Stimulated activated CD4-positive, alpha-beta T cell treated with anti-CD3 and anti-CD28 coated beads, Interleukin-2, amount 100 ng/mL, for 48 hours (primary cell): ENCODE measurements at places on chromosomes 16 and 17.

DNA sequence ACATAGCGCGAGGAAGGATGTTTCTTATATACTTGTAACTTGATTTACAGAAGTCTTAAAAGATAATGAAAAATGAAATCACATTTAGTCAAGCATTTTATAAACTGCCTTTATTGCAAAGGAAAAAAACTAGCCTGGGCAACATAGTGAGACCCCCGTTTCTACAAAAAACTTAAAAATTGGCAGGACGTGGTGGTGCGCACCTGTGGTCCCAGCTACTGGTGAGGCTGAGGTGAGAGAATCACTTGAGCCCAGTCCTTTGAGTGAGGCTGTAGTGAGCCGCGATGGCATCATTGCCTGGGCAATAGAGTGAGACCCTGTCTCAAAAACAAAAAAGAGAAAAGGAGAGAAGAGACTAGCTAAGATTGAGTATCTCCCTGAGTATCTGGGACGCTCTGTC lies 145.2 kb upstream of the CIBAR2 start:
- no peak for DNase-seq

DNA sequence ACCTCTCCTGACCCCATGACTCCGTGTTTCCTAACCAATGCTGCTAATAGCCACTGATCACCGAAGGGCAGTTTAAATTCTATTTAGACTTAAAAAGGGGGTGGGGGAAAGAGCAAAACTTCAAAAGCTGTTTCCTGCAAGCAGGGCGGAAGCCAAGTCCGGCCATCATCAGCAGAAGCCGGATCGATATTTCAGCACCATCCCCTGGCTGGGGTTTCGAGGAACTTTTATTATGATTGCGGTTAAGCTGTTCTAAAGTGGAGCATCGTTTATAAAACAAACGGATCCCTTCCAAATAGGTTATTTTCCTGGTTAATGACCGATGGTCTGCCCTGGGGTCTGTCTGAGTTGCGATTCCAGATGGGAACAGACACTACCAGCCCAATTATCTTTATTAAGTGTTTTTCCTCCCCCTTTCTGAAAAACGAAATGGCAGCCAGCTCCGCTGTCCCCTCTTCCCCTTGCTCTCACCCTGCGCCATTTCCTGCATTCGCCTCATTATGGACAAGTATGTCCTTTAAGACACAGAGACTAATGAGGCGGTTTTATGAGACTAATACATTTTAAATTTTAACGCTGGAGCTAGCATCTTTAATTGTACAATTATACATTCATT lies 76.1 kb upstream of the IRX3 start:
- DNase-seq, result no peak

GRCh38 chr16:12078405-12079280 lies 102.1 kb downstream of the SNX29 start:
- DNase-seq, result no peak

DNA sequence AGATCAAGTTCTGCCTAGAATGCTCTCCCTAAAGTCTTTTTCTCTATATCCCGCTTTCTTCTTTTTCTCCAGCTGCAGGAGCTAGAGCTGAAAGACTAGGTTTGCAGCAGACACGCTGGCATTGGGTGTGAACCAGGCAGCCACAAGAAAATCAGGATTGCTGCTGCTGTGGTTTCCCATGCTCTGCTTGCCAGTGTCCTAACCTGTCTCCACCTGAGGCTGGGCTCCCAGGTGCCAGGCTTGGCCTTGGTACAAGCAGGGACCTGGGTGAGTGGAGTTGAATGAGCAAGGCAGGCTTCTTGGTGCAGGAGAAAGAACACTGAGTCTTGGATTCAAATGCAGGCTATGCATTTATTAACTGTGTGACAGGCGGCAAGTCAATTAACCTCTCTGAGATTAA lies 440.3 kb upstream of the MAF start:
- no peak for DNase-seq

DNA sequence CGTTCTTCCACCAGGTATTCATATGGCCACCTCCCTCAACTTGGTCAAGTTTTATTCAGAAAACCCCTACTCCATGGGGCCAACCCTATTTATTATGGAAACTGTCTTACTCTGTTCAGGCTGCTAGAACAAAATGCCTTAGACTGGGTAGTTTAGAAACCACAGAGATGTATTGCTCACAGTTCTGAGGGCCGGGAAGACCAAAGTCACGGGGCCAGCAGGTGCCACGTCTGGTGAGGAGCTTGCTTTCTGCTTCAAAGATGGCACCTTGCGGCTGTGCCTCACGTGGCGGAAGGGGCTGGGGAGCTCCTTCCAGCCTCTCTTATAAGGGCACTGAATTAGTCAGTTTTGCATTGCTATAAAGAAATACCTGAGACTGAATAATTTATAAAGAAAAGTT lies 74.3 kb downstream of the AXIN2 start:
- DNase-seq, result no peak

DNA sequence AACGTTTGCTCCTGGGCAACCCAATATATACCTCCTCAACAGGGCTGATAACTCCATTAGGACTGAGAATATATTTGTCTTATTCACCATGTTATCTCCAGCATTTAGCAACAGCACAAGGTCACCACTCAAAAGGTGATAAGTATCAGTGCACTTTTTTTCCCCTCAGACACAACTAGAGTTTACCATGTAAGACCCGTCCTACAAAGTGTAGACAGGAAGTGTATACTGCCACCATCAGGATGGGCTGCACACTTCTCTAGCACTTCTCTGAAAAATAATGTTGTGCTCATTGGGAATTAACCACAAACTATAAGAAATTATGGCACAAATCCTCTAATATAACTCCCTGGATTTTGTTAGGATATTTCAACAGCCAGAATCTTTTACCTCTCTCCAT lies 5.7 kb upstream of the VAT1L start:
- DNase-seq, result no peak

DNA sequence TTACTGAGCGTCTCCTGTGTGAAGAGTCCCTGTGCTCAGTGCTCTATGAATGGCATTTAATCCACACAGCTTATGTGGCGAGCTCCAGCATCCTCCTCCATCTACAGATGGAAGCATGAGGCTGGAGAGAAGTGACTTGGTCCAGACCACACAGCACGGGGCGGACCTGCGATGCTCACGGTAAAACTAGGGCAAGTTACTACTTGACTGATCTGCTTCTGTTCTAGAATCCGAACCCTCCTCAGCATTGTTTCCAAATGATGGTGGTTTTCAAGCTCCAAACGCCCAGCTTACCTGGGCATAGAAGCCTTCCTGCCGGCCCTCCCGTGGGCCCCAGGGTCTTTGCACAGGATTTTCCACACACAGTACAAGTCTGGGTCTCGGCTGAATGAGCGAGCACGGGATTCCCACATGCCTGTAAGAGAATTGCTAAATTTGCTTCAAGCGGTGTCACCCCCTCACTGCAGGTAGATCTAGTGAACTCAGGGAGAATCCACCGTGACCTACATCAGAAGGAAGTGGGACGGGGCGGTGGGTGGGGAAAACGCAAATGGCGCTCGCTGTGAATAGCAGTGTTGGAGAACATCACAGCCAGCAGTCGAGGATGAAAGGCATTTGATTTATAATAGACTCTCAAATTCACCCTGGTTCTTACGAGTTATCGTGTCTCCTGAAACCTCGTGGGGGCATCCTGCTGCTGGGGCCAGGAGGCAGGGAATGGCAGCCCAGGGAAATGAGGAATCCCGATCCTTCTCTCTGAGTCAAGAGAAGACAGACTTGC lies 101.1 kb downstream of the CMIP start:
- DNase-seq, result no peak

DNA sequence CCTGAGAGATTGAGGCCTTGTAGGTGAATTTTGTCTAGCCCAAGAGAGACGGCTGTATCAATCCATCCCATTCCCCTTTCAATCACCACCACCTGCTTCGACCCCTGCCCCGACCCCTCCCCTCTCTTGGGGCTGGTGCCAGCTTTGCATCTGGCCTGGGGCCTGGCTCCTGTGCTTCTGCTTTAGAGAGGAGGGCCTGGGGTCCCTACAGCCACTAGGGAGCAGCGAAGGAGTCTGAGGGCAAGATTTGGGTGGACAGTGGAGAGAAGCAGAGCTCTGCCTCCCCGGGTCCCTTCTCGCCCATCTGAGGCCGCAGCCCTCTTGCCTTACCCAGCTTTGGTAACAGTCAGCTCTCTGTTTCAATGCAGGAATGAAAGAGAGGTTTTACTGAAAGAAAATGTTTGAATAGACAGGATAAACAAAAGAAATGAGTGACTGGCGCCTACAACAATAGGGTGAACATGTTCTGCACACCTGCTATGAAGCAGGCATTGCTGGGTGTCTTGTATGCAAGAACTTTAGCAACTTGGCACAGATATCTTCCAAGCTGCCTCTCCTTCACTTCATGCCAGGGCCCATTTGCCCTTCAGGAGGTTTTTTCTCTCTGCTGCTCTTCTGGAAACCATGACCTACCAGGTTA lies 57.4 kb downstream of the SLC47A1 start:
- DNase-seq, result no peak

DNA sequence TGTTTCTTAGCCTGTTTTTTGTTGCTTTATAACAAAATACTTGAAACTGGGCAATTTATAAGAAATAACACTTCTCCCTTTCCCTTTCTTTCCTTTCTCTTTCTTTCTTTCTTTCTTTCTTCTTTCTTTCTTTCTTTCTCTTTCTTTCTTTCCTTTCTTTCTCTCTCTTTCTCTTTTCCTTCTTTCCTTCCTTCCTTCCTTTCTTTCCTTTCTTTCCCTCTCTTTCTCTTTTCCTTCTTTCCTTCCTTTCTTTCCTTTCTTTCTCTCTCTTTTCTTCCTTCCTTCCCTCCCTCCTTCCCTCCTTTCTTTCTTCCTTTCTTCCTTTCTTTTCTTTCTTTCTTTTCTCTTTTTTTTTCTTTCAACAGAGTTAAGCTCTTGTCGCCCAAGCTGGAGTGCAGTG lies 27.8 kb downstream of the FAM20A start:
- no peak for DNase-seq

DNA sequence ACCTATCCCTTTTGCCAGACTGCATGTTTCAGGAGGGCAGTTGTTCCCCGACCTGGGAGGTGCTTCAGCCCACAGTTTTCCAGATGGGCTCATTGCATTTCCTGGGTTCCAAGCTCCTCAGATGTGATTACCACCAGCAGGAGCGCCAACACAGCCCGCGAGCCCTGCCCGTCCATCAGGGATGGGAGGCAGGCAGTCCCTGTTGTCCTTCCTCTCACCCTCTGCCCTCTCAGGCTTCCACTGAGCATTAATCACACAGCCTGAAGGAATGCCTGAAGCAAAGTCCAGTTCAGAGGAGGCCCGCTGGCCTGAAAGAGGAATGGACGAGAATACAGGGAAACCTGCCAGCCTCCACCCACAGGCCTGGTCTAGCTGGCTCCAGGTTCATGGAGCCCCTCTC lies 256.3 kb upstream of the SDK2 start:
- no peak for DNase-seq

GRCh38 chr17:3963237-3964201 lies 718 bp downstream of the ATP2A3 start:
- peak; percentile 35 for DNase-seq

DNA sequence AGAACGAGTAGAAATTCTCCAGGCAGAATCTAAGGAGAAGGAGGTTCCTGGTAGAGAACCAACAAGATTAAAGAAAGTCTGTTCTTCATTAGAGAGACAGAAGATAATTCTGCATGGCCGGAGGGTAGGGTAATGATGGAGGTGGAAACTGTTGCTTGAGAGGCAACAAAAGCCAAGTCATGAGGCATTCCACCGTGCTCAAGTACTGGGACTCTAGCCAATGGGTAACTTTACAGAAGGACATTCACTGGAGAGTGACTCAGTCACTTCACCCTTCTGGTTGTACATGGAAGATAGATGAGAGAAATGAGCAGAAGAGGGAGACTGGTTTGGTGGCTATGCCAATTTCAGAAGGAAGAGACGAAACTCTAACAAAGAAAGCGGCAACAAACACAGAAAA lies 53.6 kb upstream of the ANKFN1 start:
- no peak for DNase-seq

DNA sequence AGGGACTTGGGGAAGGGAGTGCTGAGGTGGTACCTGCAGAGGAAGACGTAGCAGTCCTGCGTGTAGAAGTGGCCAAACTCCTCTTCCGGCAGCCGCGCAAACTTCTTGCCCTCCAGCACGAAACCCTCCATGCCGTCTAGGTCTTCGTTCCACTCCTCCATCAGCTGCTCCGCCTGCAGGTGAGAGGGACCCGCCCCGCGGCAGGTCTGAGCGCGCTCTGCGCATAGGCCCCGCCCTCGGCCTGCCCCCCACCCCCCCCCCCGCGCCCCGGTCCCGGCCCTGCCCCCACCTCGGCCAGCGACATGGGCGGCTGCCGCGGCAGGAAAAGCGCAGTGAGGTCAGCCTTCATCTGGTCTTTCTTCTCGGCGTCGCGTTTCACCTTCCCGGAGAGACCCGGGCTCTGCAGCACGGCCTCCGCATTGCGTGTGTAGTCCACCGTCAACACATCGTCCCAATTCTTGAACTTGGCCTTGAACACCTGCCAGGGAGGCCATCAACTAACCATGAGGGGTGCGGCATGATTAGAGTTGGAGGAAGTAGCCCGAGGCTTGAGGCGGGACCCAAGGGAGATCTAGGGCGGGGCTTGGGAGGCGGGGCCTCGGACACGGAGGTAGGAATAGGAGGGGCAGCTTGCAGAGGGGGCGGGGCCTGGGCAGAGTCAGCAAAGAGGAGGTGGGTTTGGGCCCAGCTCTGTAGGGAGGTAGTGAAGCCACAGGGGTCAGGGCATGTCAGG lies 11.5 kb downstream of the FLII start:
- DNase-seq, result peak; percentile 49

DNA sequence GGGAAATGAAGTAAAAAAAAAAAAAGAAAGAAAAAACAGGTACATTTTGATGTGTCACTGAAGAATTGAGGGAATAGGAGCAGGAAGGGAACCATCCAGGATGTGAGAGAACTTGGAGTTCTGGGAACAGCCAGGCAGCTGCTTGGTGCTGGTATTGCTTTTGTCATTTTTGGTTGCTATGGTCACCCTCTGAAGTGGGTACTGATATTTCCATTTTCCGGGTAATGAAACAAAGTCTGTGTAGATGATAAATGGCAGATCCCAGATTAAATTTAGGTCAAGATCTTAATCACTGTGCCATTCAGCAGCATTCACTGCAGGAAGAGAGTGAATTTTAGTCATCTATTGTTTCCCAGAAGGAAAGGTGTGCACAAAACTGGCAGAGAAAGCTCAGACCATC lies 93.6 kb downstream of the ABCA8 start:
- no peak for DNase-seq

- peak; percentile 10 for DNase-seq
These were observed 78.0 kb upstream of the ZNF750 start for GRCh38 chr17:82917699-82918345.

DNA sequence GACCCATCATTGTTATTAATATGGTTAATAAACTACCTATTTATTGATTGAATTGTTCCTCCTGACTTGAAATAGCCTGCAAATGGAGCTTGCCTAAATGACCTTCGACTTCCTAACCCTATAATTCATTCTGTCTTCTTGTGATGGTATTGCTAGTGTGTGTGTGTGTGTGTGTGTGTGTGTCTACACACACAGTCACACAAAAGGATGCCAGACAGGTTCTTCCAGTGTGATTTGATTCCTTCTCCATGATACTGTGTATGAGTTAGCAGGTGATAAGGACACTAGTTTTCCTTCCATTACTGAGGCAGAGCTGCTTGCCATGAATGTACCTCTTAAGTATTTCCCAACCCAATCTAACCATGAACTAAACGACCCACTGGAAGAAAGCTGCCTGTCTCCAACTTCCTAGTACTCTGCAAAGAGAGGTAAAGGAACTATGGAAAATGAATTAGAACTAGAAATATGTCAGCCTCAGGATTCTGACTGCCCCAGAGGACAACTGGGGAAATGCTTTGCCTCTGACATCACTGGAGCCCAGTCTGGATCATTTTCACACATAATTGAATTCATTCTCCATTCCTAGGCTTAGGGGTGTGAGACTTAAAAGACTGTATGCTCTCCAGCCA lies 3.5 kb upstream of the CDC6 start:
- DNase-seq, result no peak

GRCh38 chr16:22751685-22752084 lies 62.3 kb upstream of the HS3ST2 start:
- DNase-seq, result no peak
